ENCODE measurements at places on chromosomes 7 and 10.
A peak's percentile ranks its signal among the peaks of the same experiment; 100 is the strongest.

GRCh38 chr10:6379015-6379776 is 176.5 kb downstream of the PFKFB3 start:
- no peak for DNase-seq

DNA sequence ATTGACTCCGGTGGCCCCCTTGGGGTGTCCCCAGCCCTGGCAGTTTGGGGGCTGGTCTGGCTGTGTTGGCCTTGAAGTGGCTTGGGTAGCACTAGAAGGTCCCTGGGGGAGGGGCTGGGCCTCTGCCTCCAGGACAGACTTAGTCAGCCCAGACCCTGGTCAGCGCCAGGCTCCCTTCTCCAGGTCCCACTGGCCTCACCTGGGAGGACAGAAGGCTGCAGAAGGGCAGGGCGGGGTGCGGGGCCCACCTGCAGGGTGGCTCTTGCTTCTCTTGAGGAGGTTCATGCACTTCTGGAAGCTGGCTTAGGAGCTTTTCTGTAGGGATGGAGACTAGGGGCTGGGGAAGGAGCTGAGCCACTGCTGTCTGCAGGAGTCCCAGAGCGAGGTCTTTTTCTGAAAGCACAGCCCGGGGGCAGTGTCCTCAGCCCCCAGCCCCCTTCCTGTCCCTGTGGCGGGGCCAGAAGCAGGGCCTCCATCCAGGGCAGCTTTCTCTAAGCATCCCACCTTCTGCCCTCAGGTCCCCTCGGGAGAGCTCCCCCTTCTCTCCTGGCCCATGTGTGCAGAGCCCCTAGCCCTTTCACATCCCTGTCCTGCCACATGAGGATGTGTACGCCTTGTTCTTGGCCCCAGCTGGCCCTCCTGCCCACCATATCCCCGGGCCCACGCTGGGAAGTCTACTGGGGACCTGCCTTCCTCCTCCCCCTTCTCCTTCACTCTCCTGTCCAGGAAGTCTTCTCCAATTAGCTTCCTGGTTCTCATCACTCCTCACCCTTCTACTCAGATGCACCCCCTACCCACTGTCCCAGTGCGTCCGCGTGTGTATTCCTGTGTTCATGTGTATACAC is 11.0 kb downstream of the TBATA start:
- no peak for DNase-seq

GRCh38 chr10:114753126-114753525 is 68.5 kb upstream of the FHIP2A start:
- DNase-seq: no peak

- no peak for DNase-seq
Measured at GRCh38 chr7:150585199-150585598, 18.0 kb downstream of the GIMAP4 start.

DNA sequence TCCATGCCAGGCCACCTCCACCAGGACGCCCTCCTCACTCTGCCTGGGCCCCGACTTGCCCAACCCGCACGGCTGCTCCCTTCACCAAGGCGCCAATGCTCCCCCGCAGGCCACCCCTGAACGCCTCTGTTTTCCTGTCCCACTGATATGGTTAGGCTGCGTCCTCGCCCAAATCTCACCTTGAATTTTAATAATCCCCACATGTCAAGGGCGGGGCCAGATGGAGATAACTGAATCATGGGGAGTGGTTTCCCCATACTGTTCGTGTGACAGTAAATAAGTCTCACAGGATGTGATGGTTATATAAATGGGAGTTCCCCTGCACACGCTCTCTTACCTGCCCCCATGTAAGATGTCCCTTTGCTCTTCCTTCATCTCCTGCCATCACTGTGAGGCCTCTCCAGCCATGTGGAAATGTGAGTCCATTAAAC is 29.8 kb downstream of the RSU1 start:
- peak; percentile 61 for DNase-seq

- DNase-seq: no peak
Measured at GRCh38 chr7:127786184-127786583, 134.2 kb downstream of the SND1 start.

DNA sequence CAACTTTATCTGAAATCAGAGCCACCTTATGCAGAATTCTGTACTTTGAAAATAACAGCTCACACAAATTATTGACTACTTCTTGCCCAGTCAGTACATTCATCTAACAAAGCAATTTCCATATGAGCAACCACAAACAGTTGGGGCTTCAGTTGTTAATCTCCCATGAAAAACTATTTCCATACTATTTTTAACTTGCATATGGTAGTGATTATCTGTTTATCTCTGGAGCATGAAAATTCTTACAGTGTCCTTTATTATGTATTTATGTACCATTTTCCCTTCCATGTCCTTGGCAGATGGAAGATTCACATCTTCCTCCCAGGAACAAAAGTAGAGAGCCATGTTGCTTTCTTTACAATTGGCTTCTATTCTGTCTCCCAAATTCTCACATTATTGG is 285.7 kb downstream of the CRPPA start:
- no peak for DNase-seq

- DNase-seq: no peak
Measured at GRCh38 chr10:60305380-60305892, 84.2 kb downstream of the ANK3 start.

DNA sequence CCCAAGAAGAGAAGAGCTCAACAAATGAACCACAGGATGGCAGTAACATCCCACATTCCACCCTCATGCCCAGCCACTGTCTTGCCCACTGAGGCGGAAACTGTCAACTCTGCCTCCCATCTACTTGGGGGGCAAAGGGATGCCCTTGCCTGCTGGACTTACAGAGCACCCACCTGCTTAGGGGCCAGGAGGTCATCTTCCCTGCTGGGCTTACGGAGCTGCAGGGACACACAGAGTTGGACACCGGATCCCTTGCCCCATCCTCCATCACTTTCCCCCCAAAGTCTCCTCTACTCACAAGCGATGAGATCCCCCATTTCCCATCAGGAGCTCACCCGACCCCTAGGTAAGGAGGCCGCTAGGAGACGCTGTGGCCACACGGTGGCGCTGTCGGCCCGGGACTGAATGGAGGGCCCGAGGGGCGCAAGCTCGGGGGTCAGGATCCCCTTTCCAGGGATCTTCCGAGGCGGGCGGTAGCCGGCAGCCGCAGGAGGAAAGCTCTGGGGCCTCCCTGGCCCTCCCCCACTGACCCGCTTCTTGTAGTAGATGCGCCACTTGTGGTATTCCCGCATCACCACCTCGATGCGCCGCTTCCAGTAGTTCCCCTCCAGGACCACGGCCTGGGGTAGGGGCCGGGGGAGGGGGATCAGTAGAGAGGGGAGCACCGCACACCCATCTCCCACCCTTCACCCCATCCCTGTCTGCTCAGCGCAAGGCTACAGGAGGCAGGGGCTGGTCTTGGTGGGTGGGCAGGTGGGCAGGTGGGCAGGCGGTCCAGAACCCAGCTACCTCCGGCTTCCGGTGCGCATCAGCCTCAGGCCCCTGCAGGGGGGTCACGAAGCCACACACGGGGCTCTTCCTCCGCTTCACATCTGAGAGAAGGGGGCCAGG is 17.3 kb downstream of the MLXIPL start:
- peak; percentile 75 for DNase-seq

- DNase-seq: no peak
Measured at GRCh38 chr7:46949270-46949931, 632.5 kb downstream of the TNS3 start.
